ENCODE measurements at places on chromosomes 11 and 22. TPM values are rescaled to one million over a fixed set of nuclear protein-coding genes. Genes with fewer than 3 reads are reported as not detected.

- DNase-seq = peak; percentile 30
These were observed 79.3 kb downstream of the SGSM3 start for GRCh38 chr22:40449676-40450035.

DNA sequence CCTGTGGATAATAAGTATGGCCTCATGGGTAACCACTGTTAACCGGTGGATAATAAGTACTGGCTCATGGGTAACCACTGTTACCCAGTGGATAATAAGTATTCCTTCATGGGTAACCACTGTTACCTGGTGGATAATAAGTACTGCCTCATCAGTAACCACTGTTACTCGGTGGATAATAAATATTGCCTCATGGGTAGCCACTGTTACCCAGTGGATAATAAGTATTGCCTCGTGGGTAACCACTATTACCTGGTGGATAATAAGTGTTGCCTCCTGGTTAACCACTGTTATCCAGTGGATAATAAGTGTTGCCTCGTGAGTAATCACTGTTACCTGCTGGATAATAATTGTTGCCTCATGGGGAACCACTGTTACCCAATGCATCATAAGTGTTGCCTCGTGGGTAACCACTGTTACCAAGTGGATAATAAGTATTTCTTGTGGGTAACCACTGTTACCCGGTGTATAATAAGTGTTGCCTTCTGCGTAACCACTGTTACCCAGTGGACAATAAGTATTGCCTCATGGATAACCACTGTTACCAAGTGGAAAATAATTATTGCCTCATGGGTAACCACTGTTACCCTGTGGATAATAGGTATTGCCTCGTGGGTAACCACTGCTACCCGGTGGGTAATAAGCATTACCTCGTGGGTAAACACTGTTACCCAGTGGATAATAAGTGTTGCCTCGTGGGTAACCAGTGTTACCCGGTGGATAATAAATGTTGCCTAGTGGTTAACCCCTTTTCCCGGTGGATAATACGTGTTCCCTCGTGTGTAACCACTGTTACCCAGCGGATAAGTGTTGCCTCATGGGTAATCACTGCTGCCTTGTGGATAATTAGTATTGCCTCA, 26.6 kb upstream of the NXPE4 start:
- DNase-seq = no peak

DNA sequence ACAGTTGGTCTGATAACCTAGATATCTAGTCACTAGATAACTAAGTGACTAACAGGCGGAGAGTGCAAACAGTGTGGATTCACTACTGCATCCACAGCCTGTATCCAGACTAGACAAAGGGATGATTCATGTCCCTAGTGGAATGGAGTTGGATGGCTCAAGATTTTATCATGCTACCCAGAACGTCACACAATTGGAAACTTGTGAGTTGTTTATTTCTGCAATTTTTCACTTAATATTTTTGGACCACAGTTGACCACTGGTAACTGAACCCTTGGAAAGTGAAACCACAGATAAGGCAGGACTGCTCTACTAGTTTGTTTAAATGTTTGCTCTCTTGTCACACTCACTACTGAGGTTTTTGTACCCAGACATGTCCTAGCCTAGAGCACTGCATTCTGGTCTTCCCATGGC, 76.0 kb downstream of the UBASH3B start:
- DNase-seq = no peak

DNA sequence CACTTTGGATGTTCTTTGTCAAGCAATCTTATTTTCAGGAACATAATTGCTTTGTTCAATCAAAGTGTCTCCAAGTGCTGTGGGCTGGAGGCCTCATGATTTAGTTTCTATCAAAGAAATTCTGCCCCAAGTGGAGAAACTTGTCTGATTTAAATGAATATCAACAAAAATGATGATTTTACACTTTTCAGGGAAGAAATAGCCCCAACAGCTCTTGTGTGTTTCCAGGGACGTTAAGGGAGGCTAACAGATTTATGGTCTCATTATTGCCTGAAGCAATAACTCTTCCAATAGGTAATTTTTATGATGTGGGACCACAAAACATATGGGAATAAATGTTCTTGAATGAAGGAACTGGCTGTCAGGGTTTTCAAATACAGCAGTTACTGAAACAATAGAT, 699.1 kb downstream of the FAM181B start:
- DNase-seq = no peak

DNA sequence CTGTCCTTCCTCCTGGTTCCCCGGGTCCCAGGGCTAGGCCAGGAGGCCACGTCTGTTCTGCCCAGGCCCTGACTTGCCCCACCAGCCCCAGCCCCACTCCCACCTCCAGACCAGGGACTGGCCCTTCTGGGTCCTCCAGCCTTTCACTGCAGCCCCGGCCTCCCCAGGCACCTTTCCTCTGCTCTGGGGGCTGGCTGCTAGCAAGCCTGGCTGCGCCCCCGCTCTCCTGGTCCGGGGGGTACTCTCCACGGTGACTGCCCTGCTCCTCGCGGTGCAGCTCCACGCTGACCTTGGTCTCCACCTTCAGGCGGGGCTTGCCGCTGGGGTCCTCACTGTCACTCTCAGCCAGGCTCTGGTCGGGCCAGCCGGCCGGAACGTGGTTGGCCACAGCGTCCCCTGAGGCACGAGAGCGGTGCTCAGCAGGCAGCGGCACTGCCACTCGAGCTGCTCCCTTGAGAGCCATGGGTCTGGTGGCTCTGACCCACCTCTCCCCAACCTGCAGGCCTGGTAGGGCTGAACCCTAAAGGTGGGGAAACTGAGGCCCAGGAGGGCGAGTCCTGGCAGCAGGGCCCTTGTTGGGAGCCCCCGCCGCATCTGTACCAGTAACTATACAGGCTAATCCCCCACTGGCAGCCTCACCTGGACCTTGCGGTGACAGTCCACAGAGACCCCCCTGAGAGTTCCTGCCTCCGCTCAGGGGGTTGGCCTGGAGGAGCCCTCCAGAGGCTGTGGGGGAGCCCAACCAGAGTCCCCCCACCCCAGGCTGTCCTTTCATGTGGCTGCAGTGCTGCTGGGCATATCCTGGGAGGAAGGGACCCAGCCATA, 29.0 kb downstream of the TRMU start:
- DNase-seq = no peak

BCO2 gene
- 0.75 TPM for total RNA-seq
